ENCODE measurements at places on chromosomes 6 and 20.

GRCh38 chr6:157557559-157557958, 176.6 kb downstream of the ZDHHC14 start:
- DNase-seq: no peak

- no peak for DNase-seq
These were observed 34.8 kb upstream of the TFB1M start for GRCh38 chr6:155349129-155349528.

- no peak for DNase-seq
These were observed 12.4 kb downstream of the ZNF341 start for GRCh38 chr20:33744181-33744580.

DNA sequence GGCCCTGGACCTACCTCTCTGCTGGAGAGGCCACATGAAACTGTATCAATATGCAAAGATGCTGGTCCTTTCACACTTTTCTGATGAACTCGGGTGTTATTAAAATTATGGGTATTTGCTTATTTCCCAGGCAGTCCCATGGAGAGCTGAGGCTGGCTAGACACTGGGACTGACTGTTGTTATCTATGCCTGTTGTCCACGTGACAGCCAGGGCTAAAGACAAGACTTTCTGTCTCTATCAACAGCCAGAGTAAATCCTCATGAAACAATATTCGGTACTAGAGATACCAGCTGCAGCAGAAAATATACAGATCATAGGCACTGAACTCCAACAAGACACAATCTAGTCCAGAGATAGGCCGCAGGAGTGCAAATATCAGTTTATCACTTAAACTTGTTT, 236.4 kb downstream of the FOXA2 start:
- DNase-seq: no peak

DNA sequence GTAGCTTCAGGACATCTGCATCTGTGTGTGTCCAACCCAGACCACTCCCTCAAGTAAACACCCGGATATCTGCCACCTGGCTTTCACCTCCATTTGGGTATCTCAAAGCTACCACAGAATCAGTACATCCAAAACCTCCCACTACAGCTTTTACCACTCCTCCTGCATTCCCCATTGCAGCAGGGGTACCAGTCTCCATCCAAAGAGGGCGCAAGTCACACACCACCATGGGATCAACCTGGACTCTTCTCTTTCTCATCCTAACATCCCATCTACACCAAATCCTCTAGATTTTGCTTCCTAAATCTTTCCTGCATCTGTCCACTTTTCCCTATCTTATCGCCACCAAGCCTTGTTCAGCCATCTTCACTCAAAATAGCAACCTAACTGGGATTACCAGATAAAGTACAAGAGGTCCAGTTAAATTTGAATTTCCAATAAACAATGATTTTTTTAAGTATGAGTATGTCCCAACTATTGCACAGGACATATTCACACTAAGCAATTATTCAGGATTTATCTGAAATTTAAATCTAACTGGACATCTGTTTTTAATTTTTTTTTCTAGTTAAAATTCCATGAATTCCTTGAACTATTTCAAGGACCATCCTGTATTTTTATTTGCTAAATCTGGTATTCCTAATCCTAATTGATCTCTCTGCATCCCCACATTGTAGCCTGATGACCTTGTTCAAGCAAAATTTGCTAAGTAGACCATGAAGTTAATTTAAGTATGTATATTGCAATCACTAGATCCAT, 164.3 kb upstream of the MLN start:
- no peak for DNase-seq

DNA sequence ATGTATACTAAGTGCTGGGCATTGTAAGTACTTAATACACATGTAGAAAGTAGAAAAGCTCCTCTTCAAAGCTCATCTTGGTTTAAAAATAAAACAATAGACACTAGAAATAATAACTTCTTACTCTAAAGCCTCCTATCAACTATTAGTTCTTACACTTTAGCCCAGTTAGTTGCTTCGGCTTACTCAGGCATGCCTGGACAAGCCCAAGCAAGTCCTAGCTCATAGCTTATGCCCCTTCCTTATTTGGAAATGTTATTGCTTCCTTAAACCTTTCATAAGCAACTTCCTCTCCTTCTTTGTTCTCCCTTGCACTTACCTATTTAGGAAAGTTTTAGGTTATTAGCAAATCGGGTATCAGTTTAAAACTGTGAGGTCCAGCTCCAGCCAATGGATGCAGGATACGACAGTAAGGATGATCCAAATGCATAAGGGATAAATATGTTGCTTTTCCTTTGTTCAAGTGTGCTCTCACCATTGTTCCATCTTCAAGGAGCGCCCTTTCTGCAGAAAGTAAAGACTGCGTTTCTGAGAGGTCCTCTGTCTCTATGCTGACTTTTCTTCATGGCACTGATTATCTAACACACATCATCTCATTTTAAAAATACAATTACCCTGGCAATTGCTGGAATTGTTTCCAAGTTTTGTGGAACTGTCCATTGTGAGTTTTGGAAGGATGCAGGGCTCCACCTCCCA, 12.3 kb downstream of the TMEM30A start:
- DNase-seq: no peak

- DNase-seq: no peak
These were observed 160.5 kb downstream of the ADGRG6 start for GRCh38 chr6:142462260-142462659.

DNA sequence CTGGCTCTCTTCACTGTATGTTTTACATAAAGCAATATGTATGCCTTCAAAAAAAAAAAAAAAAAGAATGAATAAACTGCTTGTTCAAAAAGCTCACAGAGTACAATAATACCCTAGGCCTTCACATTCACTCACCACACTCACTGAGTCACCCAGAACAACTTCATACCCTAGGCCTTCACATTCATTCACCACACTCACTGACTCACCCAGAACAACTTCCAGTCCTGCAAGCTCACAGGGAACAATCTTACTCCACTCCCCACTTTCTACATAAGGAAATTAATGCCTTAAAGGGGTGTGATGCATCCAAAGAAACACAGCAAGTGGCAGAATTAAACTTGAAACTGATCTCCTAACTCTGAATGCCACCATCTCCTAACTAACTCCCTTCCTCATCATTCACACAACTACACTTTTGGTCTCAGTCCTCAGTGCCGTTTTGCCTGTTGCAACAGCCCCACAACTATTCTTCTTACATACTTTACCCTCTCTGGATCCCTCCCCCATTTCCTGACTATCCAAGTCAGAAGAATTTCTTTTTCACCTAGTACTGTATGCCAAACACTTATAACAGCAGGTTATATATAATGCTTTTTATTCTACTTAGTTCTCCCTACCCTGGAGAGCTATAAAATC, 34.2 kb downstream of the NHSL1 start:
- DNase-seq: no peak

DNA sequence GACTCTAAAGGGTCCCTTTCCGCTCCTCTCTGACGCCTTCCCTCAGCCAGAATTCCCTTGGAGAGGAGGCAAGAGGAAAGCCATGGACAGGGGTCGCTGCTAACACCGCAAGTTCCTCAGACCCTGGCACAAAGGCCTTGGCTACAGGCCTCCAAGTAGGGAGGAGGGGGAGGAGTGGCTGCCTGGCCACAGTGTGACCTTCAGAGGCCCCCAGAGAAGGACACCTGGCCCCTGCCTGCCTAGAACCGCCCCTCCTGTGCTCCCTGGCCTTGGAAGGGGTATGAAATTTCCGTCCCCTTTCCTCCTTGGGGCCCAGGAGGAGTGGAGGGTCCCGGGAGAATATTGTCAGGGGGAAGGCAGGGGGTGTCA, 2.7 kb downstream of the VEGFA start:
- DNase-seq: no peak

- DNase-seq: no peak
These were observed 139.2 kb downstream of the SOX4 start for GRCh38 chr6:21732731-21733130.

DNA sequence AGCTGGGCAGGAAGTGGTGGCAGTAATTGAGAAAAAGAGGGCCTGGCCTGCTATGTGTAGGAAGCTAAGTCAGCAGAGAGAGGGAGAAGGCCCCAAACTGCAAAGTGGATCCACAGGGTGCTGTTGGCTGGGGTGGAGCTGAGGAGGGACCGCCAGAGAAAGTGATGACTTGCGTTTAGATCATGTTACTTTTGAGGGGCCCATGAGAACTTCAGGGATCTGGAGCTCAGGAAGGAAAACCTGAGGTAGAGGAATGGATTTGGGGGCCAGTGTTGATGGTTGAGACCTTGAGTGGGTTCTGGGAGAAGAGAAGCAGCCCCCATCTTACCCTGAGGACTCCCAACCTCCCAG, 155.5 kb downstream of the MRPL14 start:
- DNase-seq: no peak

DNA sequence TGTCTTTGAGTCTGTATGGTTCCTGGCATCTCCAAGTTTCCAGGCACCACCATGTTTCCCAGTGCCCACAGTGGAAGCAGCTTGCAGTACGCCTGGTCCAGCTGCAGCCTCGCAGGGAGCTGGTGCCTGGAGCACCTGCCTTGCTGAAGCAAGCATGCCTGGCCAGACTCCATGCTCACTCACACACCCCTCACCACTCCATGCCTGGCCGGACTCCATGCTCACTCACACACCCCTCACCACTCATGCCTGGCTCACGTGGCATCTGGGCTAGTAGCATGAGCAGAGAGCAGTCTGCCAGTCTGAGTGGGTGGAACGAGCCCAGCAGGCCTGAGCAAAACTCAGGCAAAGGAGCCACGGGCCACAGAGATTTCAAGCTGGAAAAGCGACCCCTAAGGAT, 214.3 kb downstream of the TFAP2C start:
- no peak for DNase-seq

GRCh38 chr6:150450918-150451317, 82.1 kb downstream of the IYD start:
- no peak for DNase-seq

GRCh38 chr6:43798688-43799444, 28.9 kb downstream of the VEGFA start:
- no peak for DNase-seq

DNA sequence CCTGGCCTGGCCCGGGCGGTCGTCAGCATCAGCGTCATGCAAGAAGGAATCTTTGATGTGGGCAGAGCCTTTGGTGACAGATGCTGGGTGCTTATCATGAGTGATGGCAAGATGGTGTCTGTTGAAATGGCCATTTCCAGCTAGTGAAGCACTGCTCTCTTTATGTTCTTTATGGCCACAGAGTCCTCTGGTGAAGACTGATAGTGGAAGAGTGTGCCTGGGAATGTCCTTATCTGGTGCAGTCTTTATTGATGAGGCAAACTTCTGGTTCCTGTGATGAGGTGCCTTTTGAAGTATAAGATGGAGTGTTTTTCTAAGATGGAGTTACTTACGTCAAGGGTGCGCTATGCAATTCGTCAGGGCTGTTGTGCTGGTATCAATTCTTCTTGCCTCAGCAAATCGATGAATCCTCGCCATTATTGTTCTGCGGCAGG, 22.6 kb upstream of the CCR6 start:
- DNase-seq: no peak

GRCh38 chr20:57869291-57869950, 159.6 kb upstream of the PMEPA1 start:
- DNase-seq: no peak

- DNase-seq: no peak
These were observed 2.1 kb downstream of the GNMT start for GRCh38 chr6:42962502-42963178.

- peak; percentile 40 for DNase-seq
These were observed 18.0 kb downstream of the ATP9A start for GRCh38 chr20:51750037-51750769.

GRCh38 chr6:7727086-7727945, 1.4 kb downstream of the BMP6 start:
- no peak for DNase-seq

DNA sequence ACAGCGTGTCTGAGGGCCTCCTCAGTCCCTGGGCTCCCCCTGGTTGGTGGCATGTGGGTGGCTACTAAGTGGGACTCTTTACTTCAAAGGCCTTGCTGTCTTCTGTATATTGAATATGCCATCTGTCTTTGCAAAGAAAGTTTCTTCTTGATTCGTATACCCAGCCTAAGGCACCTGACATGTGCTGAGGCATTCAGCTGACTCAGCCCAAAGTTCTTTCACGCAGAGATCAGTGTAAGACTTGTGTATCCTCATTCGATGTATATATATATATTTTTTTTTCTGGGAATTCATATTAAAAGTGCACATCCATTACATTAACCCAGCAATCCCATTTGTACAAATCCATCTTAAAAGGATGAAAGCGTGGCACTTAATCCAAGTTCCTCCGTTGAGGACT, 115.1 kb upstream of the PMEPA1 start:
- DNase-seq: no peak

GRCh38 chr6:164124986-164125385, 710.5 kb downstream of the QKI start:
- no peak for DNase-seq

GRCh38 chr6:2900221-2900807, 2.8 kb downstream of the SERPINB9 start:
- DNase-seq: no peak

- no peak for DNase-seq
These were observed 13.1 kb downstream of the RPS10 start for GRCh38 chr6:34412643-34413214.

DNA sequence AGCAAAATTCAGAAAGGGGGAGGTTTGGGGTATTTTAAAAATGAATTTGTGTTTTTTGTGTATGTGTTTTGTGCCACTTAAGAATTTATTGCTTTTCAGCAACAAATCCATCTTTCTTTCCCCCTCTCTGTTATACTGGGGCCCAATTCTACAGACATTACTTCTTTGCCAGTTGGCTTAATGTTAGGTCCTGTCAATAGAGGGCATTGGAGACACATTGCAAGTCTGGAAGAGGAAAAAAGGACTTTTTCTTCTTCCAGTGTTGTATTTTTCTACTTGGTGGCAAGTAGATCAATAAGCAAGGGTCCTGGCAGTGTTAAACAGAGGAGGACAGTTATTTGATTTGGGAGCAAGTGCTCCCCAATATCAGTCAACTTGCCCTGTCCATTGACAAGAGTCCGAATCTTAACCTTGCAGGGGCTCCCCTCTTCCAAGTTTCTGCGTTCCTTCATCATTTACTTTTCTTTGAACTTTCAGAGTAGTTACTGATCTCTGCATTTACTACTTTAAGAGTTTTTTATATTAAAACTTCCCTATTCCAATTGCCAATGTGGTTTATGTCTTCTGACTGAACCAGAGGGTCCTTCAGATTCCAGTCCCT, 23.4 kb downstream of the SCML4 start:
- no peak for DNase-seq

GRCh38 chr6:90197854-90198496, 98.7 kb downstream of the BACH2 start:
- no peak for DNase-seq

- DNase-seq: no peak
These were observed 197.4 kb downstream of the JARID2 start for GRCh38 chr6:15443119-15443830.

DNA sequence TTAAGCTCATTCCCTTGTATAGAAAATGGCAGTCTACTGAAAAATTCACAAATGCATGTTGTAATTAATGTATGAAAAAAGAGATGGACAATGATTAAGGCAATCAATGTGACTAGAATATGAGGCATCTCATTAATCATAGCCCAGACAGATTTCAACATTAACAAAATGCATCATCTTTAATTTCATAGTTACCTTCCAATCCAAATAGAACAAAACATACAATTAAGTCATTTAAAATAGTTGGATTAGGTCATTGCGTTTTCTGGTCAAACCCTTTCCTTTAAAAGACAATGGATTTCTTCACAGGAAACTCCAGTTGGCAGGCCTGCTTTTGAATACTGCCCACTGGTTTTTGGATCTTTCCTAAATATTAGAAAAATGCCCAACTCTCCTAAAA, 203.9 kb downstream of the HAO1 start:
- DNase-seq: no peak

- DNase-seq: no peak
These were observed 38.4 kb upstream of the HLA-G start for GRCh38 chr6:29789176-29789575.

GRCh38 chr6:169949511-169950097, 198.2 kb downstream of the ERMARD start:
- no peak for DNase-seq

GRCh38 chr6:103273048-103273447, 1586.7 kb downstream of the HACE1 start:
- no peak for DNase-seq

All from stimulated activated CD4-positive, alpha-beta T cell treated with anti-CD3 and anti-CD28 coated beads, Interleukin-4, amount 100 ng/mL, for 4 hours (primary cell).